HuH-7 (cell line): ENCODE measurements at places on chromosomes 13 and 19.
A peak's percentile ranks its signal among the peaks of the same experiment; 100 is the strongest.

DNA sequence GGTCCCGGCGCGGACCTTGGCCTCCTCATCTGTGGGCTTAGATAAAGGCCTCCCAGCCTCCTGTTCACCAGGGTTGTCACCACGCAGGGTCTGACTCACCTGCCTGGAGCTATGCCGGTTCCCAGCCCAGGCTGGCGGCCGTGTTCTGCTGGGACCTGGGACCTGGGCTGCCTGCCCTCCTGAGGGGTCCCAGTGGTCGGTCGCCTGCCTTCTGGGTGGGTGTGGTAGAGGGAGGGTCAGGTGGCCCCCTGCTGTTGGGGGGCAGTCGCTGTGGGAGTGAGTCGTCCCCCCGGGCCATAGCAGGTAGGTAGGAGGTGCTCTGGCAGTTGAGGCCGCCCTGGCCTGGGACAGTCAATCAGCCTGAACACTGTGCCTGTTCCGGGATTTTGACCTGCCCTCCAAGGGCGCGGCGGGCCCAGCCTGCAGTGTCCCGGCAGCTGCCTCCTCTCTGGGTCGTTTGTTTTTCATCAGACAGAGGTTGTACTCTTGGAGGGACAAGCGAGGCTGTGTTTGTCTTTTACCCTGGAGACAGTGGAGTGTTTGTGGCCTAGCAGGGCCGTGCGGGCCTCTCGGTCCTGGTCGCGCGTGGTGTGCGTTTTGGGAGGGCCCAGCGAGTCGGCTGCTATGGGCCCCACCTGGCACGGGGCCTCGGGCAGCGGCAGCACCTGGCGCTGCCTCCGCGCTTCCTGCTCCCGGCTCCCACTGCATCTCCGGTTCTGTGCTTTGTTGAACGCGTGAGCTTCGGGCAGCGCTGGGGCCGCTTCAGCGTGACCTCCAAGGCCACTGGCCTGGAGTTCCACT is 2.6 kb downstream of the ADAT3 start:
- peak; percentile 26 for DNase-seq

GRCh38 chr19:45906221-45906620 is 3.8 kb upstream of the MYPOP start:
- no peak for DNase-seq

GRCh38 chr19:3986260-3987041 is 1.2 kb upstream of the EEF2 start:
- peak; percentile 62 for DNase-seq

- no peak for DNase-seq
Measured at GRCh38 chr19:18520848-18521691, 800 bp downstream of the ELL start.

GRCh38 chr19:28999724-29000433 is 213.1 kb downstream of the UQCRFS1 start:
- no peak for DNase-seq

DNA sequence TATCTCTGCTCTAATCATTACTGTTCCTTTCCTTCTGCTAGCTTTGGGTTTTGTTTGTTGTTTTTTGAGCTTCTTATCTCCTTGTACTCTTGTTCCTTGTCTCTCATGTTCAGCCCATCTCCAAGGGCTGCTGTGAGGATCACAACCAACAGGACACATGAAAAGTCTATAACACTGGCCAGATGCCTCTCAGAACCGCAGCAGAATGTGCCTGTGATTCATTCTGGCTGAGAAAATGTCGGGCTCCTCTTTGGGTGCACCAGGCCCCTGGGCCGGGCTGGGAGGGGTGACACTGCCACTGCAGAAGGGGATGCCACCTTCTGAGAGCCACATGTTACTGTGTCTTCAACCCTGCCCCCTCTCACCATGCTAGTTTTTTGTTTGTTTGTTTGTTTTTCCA is 48.0 kb downstream of the GGACT start:
- DNase-seq = no peak

- no peak for DNase-seq
Measured at GRCh38 chr13:26787961-26788360, 27.4 kb upstream of the GPR12 start.

DNA sequence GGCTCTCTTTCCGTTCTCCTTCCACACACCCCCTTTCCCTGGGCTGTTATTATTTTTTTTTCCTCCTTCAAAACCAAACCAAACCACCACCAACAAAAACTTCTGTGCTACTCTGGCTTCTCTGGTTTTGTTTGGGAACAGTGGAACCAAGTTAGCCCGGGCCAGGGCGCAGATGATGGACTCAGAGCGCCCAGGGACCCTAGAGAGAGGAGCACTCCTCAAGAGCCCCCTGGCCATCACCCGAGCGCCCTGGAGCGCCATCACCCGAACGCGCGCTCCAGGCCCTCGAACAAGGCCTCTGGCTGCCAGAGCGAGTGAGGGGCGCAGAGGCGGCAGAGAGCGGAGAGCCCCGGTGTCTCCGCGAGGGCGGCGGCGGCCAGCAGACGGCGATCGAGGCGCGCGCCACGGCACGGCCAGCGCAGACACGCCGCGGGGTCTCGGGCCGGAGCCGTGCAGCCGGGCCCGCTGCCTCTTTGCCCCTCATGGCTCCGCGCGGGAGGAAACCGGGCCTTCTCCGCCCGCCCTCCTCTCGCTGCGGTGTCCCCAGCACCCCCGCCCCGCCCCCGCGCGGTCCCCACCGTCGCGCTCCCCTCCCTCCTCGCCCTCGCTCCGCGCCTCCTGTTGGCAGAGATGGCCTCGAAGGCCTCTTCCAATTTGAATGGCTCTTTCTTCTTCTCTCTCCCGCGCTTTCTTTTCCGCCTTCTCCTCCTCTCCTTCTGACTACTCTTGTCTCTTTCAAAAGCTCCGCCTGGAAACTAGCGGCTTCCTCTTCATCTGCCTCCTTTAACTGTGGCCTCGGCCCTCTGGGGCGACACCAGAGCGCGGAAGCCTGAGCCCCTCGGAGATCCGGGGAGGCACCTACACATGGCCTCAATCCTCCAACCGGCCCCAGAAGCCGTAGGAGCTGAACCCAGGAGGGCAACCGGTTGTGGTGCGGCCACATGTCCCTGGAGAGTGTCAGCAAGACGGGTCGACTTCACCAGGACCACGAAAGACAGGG is 4.1 kb upstream of the SOX1 start:
- DNase-seq = no peak

DNA sequence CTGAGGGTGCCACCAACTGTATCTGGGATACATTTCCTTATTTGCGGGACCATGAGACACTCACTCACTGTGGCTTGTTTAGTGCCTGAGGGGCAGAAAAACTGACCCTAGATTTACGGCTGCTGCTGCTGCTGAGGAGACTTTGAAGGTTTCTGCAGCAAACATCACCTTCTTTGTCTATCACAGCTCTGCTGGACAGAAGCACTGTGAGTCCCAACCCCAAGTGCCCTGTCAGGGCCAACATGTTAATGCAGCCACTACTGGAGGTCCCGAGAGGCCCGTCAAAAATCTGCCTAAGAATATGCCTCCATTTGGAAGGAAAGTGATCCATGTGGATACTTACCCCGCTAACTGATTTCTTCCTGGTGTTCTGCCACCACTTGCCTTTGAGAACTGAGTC is 37.3 kb upstream of the UBL3 start:
- no peak for DNase-seq

DNA sequence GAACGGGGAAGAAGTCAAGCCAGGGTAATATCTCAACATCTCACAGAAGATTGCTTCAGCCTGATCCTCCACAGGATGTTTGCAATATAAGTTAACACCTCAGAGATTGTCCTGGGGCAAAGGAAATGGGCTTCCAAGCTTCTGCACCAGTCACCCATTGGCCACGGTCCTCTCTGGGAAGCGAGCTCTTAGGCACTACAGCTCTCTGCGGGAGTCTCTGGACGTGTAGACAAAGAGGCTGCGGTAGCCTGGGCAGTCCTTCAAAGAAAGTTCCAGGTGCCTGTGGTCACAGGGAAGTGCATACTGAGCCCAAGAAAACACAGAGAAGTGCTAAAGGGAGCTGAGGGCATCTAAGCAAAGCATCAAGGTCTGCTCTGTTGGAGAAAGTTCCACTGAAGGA is 805.7 kb downstream of the DIAPH3 start:
- DNase-seq = no peak

DNA sequence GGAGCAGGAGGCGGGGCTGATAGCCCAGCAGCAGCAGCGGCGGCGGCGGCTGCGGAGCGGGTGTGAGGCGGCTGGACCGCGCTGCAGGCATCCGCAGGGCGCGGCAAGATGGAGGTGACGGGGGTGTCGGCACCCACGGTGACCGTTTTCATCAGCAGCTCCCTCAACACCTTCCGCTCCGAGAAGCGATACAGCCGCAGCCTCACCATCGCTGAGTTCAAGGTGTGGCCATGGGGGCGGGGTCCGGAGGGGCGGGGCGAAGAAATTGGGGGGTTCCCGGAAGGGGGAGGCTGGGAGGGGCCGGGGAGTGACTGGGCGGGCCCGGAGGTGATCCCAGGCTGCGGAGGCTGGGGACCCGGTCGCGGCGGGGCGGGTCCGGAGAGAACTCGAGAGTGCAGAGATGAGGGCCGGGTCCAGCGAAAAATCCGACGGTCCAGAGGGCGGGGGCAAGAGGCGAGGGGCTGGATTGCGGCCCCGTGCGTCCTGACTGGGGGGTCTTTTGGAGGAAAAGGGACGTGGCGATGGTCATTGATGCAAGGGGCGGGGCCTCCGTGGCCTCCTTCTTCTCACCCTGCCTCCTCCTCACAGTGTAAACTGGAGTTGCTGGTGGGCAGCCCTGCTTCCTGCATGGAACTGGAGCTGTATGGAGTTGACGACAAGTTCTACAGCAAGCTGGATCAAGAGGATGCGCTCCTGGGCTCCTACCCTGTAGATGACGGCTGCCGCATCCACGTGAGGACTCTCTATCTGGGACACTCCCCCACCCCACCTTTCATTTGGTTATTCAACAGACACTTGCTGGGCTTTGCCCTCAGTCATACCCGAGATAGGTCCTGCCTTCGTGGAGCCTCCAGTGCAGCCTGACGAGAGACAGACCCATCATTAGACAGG is at the start of gene TBCB:
Gene TBCB, plus strand, starts transcription at position 16 of the 891 bp plus-strand sequence. Its CDS starts 93 bp downstream, at position 109.
- no peak for DNase-seq

DNA sequence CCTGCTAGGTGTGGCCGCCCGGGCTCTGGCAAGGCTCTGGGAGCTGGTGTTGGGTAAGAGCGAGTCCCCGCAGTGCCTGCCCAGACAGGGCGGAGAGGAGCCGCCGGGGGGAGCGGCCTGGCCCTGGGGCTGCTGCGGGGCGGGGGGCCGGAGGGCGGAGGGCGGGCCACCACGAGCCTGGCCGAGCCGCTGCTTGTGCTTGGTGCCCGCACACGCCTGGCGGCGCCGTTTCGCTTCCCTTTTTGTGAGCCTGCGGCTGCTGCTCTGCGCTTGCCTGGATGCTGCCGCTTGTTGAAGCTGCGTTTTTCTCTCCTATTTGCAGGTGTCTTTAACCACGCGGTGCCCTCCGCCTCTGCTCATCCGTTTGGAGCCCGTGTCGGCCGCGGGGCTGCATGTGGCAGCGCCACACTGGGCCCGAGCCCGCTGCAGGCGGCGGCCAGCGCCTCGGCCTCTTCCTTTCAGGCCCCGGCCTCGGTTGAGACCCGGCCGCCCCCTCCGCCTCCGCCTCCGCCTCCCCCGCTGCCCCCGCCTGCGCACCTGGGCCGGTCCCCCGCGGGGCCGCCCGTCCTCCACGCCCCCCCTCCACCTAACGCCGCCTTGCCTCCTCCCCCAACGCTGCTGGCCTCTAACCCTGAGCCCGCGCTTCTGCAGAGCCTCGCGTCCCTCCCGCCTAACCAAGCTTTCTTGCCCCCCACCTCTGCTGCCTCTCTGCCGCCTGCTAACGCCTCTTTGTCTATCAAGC is 8.5 kb downstream of the PLEKHJ1 start:
- DNase-seq = no peak

- no peak for DNase-seq
Measured at GRCh38 chr13:33958964-33959363, 141.0 kb downstream of the RFC3 start.

GRCh38 chr19:18384775-18385174 is 1.2 kb upstream of the GDF15 start:
- DNase-seq = no peak

- DNase-seq = no peak
Measured at GRCh38 chr19:16153582-16154336, 10.3 kb downstream of the HSH2D start.

DNA sequence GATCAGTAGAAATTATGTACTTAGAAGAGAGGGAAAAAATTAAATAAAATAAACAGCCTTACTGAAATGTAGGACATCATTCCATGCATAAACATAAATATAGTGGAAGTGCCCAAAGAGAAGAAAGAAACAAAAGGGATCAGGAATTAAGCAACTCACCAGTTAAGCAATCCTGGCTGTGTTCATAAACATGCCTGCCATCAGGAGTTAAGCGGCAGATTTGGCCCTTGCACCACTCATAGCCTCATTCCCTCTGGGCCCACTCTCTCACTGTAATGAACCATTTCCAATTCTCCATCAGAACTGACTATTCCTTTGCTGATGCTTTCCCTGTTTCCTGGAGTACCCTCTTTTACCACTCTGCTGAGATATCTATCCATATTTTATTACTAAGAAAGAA is 281.4 kb downstream of the LHFPL6 start:
- no peak for DNase-seq

GRCh38 chr13:58476206-58476918 is 844.8 kb downstream of the PCDH17 start:
- DNase-seq = no peak

DNA sequence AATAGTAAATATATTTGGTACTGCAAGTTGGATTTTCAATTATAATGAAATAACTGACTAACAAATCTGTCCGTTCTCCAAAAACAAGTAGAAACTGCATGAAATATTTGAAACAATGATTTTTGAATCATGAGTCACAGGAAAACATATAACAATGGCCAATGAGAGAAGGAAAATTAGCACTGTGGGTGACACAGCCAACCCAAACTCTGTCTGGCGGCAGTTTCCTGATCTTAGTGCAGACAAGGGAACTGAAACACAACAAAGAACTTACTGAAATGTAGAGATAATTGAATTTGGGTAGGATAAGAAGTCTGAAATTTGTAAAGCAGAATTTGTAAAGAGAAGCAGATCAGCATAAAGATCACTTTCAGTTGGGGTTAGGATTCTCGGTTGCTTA is 2743.3 kb upstream of the PCDH20 start:
- no peak for DNase-seq

DNA sequence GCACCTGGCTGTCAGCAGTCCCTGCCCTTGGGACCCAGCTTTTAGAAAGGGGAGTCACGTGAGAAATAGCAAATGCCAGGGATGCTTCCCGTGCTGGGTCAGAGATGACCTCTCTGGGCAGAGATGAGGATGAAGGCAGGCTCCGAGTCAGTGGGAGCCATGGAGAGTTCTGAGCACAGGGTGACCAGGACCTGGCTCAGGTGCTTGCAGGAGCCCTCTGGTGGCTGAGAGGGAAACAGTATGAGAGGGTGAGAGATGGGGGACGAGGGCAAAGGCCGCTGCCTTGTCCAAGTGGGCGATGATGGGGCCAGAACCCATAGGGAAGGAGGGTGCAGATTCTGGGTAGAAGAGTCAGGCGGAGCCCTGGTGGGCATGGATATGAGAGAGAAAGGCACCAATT is 15.8 kb downstream of the TMED1 start:
- DNase-seq = peak; percentile 52

- no peak for DNase-seq
Measured at GRCh38 chr13:29279356-29280254, 315.9 kb downstream of the SLC7A1 start.

- DNase-seq = no peak
Measured at GRCh38 chr19:19059837-19060611, 3.8 kb upstream of the SLC25A42 start.
